ENCODE measurements at places on chromosomes 13 and 19. TPM values are rescaled to one million over a fixed set of nuclear protein-coding genes. Genes with fewer than 3 reads are reported as not detected.

- no peak for DNase-seq
Measured at GRCh38 chr19:56111601-56112312, 9.3 kb downstream of the ZNF787 start.

DNA sequence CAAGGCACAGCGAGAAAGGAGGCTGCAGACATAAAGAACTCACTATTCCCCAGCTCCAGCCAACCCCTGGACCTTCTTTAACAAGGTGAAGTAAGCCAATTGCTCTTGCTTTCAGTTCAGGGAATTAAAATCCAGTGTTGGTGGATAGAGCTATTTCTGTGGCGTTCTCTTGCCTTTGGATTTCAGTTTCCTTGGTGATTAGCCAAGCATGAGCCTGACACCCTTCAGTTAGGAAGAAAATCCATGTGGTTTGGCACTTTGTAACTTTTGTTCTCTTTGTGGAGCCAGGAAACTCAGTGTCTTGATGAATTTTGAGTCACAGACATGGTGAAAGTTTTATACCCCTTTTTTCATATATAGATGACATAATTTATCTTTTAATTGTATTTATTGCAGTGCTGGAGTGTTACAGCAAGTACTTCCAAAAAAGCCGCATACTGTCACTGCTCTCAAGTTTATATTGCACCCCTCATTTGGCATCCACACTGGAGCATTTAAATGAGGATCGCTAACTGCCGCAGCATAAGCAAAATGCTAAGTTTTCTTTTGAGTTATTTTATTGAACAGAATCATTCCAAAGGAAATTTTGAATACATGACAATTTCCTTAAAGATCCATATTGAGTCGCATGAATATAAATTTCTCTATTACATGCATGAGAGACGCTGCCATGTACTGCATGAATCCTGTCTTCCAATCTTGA lies 406.8 kb downstream of the MYO16 start:
- DNase-seq = peak; percentile 16

DNA sequence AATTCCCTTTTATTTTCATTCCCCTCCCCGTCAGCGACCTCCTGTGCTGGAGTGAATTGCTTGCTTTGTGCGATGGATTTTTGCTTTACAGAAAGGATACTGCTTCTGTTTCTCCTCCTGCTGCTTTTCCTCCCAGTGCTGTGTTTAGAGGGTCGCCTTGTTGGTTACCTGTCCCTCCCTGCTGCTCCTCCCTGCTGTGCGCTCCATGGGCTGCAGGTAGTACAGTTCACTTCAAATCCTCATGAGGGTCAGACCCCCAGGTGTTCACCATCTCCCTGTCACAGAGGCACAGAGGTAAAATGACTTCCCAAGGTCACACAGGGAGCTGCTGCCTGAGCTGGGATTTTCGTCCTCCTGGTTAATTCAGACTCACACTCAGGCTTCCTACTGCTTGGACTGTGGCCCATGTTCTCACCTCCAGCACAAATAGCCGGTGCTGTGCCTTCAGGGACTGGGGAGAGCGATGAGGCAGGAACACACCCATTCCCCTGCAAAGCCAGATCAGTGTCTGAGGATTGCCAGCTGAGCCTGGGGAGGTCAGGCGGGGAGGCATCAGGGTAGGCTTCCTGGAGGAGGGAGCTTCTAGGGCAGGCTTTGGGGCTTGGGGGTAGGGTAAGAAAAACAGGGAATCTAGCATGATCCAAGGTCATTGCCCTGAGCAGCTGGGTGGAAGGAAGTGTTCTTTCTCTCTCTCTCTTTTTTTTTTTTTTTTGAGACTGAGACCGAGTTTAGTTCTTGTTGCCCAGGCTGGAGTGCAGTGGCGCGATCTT lies 14.4 kb downstream of the BICRA start:
- no peak for DNase-seq

DOCK6 gene
- 45.9 TPM for polyA plus RNA-seq

ZNF99 gene
- polyA plus RNA-seq = 0.23 TPM

GRCh38 chr13:99386495-99386894 lies 79.3 kb upstream of the GPR183 start:
- no peak for DNase-seq

- no peak for DNase-seq
Measured at GRCh38 chr13:39257642-39258041, 219.4 kb downstream of the NHLRC3 start.

SYCN gene
- polyA plus RNA-seq = not detected

DNA sequence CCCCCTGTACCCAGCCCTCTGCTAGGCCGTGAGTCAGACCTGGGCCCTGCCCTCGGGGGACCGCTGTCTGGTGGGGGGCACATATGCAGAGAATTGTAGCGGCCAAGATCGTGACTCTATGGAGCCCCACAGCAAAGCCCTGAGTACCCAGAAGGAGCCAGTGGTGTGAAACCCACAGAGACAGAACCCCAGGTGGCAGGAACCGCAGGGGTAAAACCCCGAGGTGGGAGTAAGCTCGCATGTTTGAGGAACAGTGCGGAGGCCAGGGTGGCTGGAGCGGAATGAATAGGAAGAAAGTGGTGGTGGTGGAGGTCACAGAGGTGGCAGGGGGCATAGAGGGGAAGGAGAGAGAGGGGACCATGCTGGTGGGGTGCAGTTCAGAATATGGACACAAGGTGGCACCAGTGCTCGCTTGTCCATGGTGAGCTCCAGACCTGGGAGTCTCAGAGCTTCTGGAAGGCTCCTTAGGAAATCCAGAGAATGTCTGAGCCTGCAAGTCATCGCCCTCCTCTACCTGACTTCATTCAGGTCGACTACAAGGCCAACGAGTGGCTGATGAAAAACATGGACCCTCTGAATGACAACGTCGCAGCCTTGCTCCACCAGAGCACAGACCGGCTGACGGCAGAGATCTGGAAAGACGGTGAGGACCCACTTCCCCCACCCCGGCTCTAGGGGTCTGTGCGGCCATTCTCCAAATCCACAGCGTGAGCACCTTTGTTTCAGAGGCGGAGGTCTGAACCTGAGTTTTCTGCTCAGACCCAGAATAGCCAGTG lies 48.9 kb downstream of the MYH14 start:
- DNase-seq = no peak

- peak; percentile 72 for DNase-seq
Measured at GRCh38 chr19:17327654-17328516, 6.8 kb downstream of the ANO8 start.

JAK3 gene
- polyA plus RNA-seq = 3.7 TPM

ANGPTL8 gene
- 2.9 TPM for polyA plus RNA-seq

EFNA2 gene
- 0.48 TPM for polyA plus RNA-seq

GARIN5A gene
- polyA plus RNA-seq = 6.8 TPM

GRCh38 chr13:95564091-95564490 lies 11.6 kb downstream of the CLDN10 start:
- no peak for DNase-seq

- no peak for DNase-seq
Measured at GRCh38 chr19:19416280-19416679, 10.8 kb downstream of the GATAD2A start.

DNA sequence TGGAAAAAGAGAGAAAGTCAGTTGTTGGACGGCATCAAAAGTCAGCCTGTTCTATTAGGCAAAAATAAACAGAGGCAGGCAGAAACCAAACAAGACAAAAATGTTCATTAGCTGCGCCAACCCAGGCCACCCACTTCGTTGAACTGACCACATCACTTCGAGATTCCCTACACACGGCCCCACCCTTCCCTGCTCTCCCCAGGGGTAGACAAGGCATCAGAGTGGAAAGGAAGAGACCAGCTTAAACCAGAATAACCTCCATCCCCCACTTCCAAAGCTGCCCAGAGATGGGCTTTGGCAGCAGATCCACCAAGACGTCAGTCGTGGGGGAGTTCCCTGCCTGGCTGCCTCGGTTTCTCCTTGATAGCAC lies 204.6 kb upstream of the TSHZ3 start:
- no peak for DNase-seq

Measured in hindlimb muscle (tissue), 1 donor.